Activated naive CD8-positive, alpha-beta T cell treated with anti-CD3 and anti-CD28 coated beads, Interleukin-2, amount 10 ng/mL, durations not matched to agents 7 days and 5 days (primary cell): ENCODE measurements at places on chromosomes 5 and 9.
A peak's percentile ranks its signal among the peaks of the same experiment; 100 is the strongest.

DNA sequence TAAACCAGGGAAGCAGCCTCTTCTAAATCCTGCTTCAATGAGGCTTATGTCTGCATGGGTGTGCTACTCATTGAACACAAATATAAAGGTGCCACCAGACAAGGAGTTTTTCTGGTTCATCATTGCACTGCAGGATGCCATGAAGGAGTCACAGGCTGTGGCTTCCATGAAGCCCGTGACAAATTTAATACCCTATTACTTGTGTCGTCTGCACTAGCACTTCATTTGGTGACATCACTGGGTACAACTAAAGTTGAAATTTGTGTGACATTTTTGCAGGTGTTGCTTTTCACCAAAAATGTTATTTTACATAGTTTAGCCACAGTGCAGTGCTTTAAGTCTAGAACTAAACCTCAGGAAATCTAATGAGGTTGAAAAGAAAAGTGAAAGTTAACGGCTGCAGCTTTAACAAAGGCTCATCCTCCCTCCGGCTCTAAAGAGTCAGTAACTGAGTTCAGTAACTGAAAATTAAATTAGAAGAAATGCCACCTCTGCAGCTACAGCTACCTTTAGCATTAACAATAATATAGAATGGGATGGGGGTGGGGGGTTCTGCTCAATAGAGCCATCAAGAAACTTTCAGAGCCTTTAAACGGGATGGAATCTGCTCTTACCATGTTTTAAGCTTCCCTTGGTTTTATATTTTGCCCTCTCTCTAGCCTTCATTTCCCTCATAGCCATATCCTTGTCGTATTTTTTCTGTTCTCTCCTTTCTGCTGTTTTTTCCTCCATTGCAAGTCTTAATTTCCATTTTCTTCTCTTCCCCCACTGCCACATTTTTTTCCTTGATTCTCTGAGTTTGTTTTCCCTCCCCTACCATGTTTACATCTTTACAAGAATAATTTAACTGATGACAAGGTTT lies 233.8 kb upstream of the TMEM161B start:
- peaks cover 2% of the 10 kb centered on the region for H3K27me3 ChIP-seq
- H3K36me3 ChIP-seq: no peaks in the 10 kb centered on the region
- peak overlapping the region; percentile 94 for H3K4me3 ChIP-seq
- H3K4me1 ChIP-seq: peaks cover 19% of the 10 kb centered on the region
- peak overlapping the region; percentile 96 for H3K27ac ChIP-seq
- no peak for DNase-seq

DNA sequence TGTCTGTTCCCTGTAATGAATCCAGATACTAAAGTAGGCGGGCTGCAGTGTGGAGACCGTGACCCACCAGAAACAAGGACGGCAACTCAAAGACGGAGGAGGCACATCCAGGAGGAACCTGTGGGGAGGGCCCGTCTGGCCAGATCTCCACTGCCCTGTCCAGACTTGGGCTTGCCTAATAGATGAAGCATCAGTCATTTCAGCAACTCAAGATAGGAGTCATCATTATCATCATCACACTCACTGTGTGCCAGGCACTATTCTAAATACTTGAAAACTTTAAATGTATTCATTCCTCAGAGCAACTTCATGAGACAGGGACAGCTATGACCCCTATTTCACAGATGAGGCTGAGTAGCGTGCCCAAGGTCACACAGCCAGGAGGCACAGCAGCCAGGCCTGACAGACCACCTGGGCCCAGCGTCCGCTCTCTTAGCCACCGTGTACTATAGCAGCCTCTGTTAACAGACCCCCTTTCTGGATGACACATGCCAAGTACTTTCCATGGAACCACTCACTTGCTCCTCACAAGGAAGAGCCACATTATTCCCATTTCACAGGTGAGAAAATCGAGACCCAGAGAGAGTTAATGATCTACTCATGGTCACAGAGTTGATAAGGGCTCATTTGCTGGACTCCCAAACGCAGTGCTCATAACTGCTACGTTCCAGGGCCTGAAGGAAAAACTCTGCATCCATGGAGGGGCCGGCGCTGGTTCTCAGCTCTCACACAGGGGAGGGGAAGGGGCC lies 4.9 kb upstream of the IL4 start:
- no peaks in the 10 kb centered on the region for H3K36me3 ChIP-seq
- H3K4me3 ChIP-seq: no peak overlapping the region
- H3K27me3 ChIP-seq: no peaks in the 10 kb centered on the region
- no peak for DNase-seq
- H3K27ac ChIP-seq: no peak overlapping the region
- peaks cover 21% of the 10 kb centered on the region for H3K4me1 ChIP-seq

- no peak overlapping the region for H3K4me3 ChIP-seq
- no peak for DNase-seq
- no peaks in the 10 kb centered on the region for H3K27me3 ChIP-seq
- no peaks in the 10 kb centered on the region for H3K36me3 ChIP-seq
- H3K27ac ChIP-seq: no peak overlapping the region
These were observed 49.9 kb downstream of the ADCY2 start for GRCh38 chr5:7445831-7446230.

DNA sequence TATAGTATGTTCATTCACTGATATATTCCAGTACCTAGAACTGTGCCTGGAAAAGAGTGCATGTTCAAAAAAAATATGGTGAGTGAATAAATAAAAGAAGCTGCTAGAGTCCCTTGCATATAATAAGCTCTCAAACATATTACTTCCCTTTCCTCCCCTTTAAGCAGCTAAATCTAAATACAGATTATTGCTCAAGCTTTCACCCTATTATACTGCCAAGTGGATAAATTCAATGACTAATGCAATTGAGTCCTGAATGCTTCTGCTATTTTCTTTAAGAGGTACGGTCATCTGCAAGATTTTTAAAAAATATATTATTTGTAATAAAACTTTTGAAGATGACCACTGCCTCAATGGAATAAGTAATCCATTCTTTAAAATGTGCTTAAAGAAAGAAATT lies 248.4 kb downstream of the PLK2 start:
- H3K27ac ChIP-seq: no peak overlapping the region
- H3K4me1 ChIP-seq: no peaks in the 10 kb centered on the region
- DNase-seq: no peak
- H3K36me3 ChIP-seq: no peaks in the 10 kb centered on the region
- no peak overlapping the region for H3K4me3 ChIP-seq
- peaks cover 2% of the 10 kb centered on the region for H3K27me3 ChIP-seq

DNA sequence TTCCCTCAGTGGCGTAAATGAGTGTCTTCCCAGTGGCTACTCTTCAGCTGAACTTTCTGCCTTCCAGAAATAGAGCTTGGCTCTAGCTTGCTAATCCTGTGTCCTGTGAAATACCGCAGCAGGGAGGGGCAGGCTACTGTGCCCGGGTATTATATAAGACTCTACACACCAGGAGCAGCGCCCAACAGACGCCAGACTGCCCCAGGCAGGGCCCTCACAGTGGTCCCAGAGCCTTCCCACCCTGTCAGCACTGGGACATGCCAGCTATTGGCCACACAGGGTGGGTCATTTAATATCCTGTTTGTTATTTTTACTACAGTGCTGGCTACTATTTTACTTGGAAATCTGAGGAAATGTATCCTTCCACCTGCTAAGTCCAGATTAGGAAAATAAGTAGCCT lies 121.0 kb downstream of the FEM1C start:
- H3K27ac ChIP-seq: no peak overlapping the region
- H3K27me3 ChIP-seq: peaks cover 2% of the 10 kb centered on the region
- H3K36me3 ChIP-seq: no peaks in the 10 kb centered on the region
- no peak overlapping the region for H3K4me3 ChIP-seq

DNA sequence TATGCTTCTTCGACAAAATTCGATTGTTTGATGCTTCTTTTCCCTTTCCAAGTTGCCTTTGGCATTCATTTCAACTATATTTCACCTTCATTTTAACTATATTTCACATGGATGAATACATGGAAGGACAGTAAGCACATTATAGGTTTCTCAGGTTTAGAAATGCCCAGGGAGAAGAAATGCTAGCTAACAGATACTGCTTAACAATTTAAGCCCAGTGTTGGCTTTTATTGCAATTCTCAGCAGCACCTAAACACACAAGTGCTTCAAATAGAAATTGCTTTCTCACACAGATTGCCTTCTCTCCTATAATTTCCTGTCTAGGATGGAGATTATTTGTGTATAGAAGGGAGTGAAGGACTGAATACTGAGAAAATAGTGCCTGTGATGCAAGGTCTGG lies 30.2 kb upstream of the SMC5 start:
- no peak overlapping the region for H3K27ac ChIP-seq
- no peaks in the 10 kb centered on the region for H3K4me1 ChIP-seq
- peaks cover 2% of the 10 kb centered on the region for H3K36me3 ChIP-seq
- H3K4me3 ChIP-seq: no peak overlapping the region
- no peak for DNase-seq

DNA sequence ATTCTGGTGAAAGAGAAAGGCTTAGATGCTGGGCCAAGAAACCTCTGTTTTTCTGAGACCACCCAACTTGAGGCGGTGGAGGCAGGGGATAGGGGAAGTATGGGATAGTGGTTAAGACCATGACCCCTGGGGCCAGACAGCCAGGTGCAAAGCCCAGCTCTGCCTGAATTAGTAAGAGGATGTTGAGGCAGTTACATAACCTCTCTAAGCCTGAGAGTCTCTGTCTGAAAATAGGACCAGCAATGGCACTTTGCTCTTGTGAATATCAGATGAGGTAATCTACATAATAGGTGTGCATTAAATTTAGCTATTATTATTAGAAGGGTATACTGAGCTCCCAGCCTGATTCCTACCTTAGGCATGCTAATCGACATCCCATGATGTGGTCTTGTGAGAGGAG lies 68.2 kb downstream of the DOCK2 start:
- no peaks in the 10 kb centered on the region for H3K4me1 ChIP-seq
- H3K27me3 ChIP-seq: no peaks in the 10 kb centered on the region
- H3K27ac ChIP-seq: no peak overlapping the region
- no peak overlapping the region for H3K4me3 ChIP-seq
- DNase-seq: no peak

- no peaks in the 10 kb centered on the region for H3K36me3 ChIP-seq
- no peak overlapping the region for H3K4me3 ChIP-seq
- H3K27me3 ChIP-seq: peaks cover 13% of the 10 kb centered on the region
- no peaks in the 10 kb centered on the region for H3K4me1 ChIP-seq
- no peak overlapping the region for H3K27ac ChIP-seq
- DNase-seq: no peak
These were observed 37.0 kb downstream of the MAMDC2 start for GRCh38 chr9:70080481-70081119.

DNA sequence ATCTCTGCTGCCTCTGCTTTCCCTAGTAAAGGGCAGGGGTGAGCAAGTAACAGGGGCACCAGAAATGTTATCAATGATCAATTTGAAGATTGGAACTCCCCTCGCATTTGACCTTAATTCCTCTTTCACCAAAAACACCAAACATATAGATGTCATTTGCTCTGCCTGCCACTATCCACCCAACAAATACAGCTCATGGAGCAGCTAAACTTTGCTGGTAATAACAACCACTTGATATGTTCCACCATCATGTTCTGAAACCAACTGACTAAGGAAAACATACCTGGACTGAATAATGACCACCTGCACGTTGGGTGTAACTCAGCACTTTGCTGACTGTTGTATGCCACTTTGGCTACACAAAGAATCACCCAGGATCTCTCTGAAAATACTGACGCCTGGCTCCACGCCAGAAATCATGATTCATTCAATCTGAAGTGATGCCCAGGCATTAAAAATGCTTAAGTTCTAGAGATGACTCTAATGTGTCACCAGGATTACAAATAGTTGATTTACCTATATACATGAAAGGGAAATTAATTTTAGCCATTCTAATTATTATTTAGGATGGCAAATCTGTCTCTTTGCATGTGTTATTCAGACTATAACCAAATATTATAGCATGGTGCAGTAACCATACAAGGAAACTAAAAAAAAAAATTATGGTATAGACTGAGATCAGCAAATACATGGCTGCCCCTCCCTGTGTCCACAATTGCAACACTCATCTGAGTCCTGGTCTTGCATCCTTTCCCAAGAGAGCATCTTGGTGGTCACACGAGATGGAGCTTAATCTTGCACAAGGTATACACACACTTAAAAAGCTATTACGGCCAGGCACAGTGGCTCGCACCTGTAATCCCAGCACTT lies 43.1 kb upstream of the TTC39B start:
- H3K27me3 ChIP-seq: no peaks in the 10 kb centered on the region
- no peak overlapping the region for H3K4me3 ChIP-seq
- DNase-seq: no peak
- no peaks in the 10 kb centered on the region for H3K36me3 ChIP-seq
- no peak overlapping the region for H3K27ac ChIP-seq
- H3K4me1 ChIP-seq: peaks cover 18% of the 10 kb centered on the region

GRCh38 chr9:70672161-70672649 lies 257.7 kb upstream of the KLF9 start:
- no peak overlapping the region for H3K27ac ChIP-seq
- H3K4me3 ChIP-seq: no peak overlapping the region
- H3K27me3 ChIP-seq: no peaks in the 10 kb centered on the region
- no peak for DNase-seq
- no peaks in the 10 kb centered on the region for H3K36me3 ChIP-seq

DNA sequence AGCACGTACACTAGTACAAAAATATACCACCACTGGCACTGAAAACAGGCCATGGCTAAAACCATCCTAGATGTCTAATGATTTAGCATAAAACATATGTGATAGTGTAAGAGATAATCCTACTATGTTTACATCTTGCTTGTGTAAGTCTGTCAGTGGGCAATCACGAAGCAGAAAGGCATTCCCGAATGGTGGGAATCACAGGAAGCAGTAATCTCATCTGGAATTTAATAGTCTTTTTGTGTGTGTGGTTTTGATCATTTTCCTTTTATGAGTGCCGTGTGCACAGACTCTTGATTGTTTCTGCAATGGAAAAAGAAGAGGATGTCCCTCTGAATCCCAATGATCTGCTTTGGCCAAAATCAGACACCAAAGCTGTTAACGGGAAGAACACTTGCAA lies 200.5 kb downstream of the EBF1 start:
- no peaks in the 10 kb centered on the region for H3K36me3 ChIP-seq
- no peak for DNase-seq
- H3K4me3 ChIP-seq: no peak overlapping the region
- H3K4me1 ChIP-seq: no peaks in the 10 kb centered on the region
- H3K27me3 ChIP-seq: no peaks in the 10 kb centered on the region

GRCh38 chr5:139408191-139408590 lies 4.3 kb upstream of the SPATA24 start:
- peaks cover 26% of the 10 kb centered on the region for H3K4me1 ChIP-seq
- H3K27ac ChIP-seq: peak overlapping the region; percentile 73
- H3K4me3 ChIP-seq: no peak overlapping the region
- H3K27me3 ChIP-seq: no peaks in the 10 kb centered on the region
- DNase-seq: no peak

DNA sequence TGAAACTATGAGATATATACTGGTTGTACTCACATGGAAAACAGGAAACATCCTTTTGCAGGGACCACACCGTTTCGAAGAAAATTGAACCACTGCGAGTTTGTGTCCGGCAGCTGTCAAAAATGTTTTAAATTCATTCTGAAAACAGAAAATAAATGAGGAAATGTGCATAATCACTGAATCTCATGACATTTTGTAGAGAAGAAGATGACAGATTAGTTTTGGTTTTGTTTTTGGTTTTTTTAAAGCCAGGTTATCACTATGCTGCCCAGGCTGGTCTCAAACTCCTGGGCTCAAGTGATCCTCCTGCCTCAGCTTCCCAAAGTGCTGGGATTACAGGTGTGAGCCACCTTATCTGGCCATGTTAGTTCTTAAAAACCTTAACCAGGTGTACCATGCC lies 3.5 kb downstream of the TXNDC8 start:
- H3K4me3 ChIP-seq: no peak overlapping the region
- H3K4me1 ChIP-seq: peaks cover 7% of the 10 kb centered on the region
- DNase-seq: no peak
- H3K27me3 ChIP-seq: no peaks in the 10 kb centered on the region
- no peaks in the 10 kb centered on the region for H3K36me3 ChIP-seq

- no peak overlapping the region for H3K4me3 ChIP-seq
- no peak for DNase-seq
- no peak overlapping the region for H3K27ac ChIP-seq
- no peaks in the 10 kb centered on the region for H3K36me3 ChIP-seq
These were observed 66.1 kb downstream of the PAPPA start for GRCh38 chr9:116219686-116220085.
